Stimulated activated CD4-positive, alpha-beta T cell treated with anti-CD3 and anti-CD28 coated beads, Interleukin-1b, Interleukin-23, amount 100 ng/mL, for 1 hour (primary cell): ENCODE measurements at places on chromosomes 6 and 20.

- no peak for DNase-seq
Observed at GRCh38 chr20:12072221-12072953, 154.7 kb downstream of the BTBD3 start.

GRCh38 chr6:106160189-106160588 is 74.1 kb downstream of the PRDM1 start:
- DNase-seq, result no peak

GRCh38 chr6:8539453-8539852 is 104.1 kb upstream of the SLC35B3 start:
- DNase-seq, result no peak

DNA sequence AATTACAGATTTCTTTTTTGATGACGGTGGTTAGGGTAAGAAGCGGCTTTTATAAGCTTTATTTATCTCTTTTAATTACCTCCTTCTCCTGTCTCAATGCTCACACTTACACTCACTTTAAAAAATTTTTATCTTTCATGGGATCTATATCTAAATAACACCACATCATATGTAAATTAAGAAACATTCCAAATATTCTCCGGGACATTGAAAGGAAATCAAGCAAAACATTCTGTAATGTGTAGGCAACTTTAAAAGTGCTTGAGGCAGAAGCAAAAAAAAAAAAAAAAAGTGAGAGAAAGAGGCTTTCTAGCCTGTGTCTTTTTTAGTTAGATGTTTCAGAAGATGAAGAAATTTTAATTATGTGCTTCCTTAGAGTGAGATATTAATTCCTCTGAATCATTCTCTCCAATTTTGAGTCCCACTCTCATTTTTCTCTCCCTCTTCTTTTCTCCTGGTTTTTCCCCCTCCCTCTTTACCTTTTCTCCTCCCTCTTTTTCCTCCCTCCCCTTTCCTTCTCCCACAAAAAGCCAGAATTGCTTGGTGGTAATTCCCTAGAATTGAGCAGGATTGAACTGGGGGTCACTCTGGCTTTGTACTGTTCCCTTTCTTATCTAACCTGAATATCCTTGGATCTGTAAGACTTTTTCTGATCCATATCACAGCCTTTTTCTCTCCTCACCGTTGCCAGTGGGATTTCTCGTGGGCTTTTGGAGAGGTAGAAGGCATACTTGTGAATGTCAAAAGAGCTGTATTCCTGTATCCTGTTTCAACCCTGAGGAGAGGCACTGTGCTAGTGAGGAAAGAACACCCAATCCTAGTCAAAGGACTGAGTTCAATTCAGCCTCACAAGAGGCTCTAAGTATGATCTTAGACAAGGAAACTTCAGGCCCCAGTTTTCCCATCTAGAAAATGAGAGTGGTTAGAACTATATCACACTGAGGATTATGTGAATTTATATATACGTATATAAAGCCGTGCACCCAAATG is 30.4 kb downstream of the KCNQ5 start:
- no peak for DNase-seq

DNA sequence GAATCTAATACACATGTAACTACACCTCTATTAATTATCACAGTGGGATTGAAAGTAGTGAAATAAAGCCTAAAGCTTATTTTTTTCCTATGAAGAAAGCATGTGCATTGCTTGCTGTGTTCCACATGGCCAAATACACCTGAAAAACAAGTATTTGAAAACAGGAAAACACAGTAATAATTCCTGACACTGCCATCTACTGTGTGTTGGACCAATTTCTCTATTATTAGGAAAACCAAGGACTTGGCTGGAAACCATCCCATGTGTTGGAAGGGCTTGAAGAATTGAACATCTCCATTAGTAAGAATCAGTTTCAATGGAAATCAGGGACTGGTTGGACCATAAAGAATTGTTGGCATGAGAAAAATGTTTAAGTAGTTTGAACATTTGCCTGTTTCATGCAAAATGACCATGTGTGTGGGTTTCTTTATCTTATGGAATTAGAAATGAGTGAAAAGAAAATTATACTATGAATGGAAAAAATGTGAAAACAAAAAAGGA is 124.1 kb downstream of the PHF3 start:
- DNase-seq, result no peak

- DNase-seq, result no peak
Observed at GRCh38 chr6:129281168-129281796, 398.3 kb downstream of the LAMA2 start.

GRCh38 chr20:19969507-19970255 is 47.5 kb upstream of the NAA20 start:
- no peak for DNase-seq

- DNase-seq, result no peak
Observed at GRCh38 chr6:152750694-152751093, at the start of gene VIP. TSS of gene VIP (plus strand) at chr6:152750797. CDS start at chr6:152752178, 1,381 bp downstream.

DNA sequence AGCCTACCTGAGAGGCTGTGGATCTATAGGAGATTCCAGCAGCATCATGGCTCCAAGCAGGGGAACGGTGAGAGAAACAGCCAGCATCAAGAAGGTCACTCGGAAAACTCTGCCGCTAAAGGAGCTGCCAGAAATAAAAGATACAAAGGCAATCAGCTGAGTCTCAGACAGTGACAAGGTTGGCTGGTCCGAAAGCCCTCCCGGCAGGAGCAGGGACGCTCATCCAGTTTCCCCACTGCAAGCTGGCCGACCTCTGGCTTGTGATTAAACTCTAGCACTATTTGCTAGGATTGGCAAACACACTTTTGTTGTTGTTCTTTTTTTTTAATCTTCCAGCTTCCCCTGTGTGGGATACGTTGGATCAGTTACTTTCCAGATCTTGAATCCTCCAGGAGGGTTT is 8.7 kb downstream of the APMAP start:
- DNase-seq, result no peak

GRCh38 chr6:106894978-106895702 is 79.4 kb downstream of the CD24 start:
- DNase-seq, result no peak

DNA sequence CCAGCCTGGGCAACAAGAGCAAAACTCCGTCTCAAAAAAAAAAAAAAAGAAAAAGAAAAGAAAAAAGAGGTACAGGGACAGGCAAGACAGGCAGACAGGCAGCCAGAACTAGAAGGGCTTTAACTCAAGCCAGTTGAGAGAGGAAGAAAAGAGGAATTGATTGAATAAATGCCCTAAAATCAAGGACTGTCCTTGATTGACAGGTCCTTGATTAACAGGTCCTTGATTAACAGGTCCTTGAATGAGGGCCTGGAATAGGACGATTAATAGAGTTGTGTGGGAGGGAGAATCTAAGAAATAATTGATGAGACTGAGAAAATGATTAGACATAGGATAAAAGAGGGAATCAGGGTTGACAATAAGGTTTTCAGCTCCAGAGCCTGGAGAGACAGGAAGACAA is 36.1 kb downstream of the ZC2HC1B start:
- DNase-seq, result no peak

- DNase-seq, result no peak
Observed at GRCh38 chr6:27230758-27231111, 16.8 kb upstream of the PRSS16 start.

DNA sequence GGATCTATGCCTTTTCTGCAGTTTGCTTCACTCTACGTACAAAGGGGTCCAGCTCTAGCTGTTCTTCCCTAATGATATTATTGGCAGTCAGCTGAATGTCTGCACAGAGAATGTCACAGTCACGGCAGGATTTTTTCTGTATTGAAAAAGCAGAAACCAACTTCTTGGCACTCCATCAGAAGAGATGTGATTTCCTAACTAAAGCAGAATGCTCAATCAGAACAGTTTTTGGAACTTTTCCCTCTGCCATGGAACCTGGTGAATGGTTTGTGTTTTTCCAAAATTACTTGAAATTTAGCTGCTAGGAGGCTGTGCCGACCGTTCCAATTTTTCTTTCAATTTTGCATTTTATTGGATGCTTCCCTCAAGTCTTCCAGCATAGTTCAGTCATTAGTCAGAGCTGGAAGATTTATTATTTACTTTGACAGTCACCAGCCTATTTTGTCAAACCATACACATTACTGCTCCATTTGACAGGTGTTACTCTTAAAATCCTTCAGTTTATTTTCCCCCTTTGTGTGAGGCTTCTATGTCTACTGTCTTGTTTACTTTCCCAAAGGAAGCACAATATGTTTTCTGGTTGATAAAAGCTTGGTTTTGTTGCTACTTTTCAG is 259.6 kb upstream of the EPHA7 start:
- DNase-seq, result no peak

GRCh38 chr6:168032005-168032760 is 34.7 kb downstream of the KIF25 start:
- no peak for DNase-seq

DNA sequence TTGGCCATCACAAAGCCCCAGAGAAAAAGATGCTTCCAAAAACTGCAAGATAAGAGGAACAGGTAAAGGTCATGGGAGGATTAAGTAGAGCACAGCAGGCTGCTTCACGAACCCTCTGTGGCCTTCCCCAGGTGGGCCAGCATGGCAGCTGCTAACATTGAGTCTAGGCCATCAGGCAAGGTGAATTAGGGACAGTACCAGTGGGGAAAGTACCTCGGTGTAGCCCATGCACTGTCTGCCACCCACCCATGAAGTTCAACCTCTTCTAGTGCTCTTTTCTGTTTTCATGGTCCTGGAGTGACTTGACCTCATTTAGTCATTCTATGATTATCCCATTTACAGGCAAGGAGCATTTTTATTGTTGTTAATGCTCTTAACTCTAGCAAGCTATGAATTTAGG is 108.6 kb upstream of the DUSP22 start:
- no peak for DNase-seq

DNA sequence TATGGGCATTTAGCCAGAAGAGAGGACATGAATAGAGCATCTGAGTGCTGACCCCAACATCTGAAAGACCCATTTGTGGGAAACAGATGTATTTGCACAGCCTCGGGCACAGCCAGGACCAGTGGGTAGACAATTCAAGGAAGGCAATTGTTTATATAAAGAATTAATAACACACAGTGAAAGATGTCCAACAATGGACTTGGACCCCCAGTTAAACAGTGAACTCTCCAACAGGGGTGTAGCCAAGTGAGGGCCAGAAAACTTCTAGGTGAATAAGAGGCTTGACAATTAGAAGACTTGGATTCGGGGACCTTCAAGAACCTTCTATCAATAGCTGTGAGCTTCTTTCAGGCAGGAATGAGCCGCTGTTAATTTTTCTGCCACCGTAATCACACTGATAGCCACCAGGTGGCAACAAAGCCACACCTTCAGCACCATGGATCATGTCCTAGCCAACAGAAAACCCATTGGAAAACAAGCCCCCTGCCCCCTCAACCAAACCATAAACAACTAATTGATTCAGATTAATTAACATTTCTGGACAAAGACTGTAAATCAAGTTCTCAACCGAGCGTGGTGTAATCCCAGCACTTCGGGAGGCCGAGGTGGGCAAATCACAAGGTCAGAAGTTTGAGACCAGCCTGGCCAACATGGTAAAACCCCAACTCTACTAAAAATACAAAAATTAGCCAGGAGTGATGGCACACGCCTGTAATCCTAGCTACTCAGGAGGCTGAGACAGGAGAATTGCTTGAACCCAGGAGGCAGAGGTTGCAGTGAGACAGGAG is 8.8 kb upstream of the SRSF6 start:
- no peak for DNase-seq

DNA sequence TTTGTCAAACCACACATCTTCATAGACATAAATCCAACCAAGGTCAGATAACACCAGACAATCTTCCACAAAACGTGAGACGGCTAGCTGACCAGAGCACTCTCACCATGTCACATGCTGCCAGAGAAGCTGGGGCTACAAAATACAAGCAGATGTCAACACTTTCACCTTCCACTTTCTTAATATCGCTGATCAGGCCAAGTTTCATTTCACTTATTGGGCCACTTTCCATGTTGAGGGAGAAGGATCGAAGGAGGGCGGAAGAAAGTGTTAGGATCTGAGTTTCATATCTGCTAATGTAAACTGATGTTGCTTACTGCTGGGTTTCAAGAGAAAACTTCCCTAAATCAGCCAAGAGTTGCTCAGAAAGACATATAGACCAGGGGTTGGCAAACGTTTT is 177.0 kb upstream of the PRDM1 start:
- DNase-seq, result no peak

- DNase-seq, result no peak
Observed at GRCh38 chr6:81857812-81858211, 105.3 kb upstream of the TENT5A start.

- no peak for DNase-seq
Observed at GRCh38 chr20:22946596-22946995, 88.5 kb upstream of the SSTR4 start.

GRCh38 chr6:1575210-1576041 is 34.3 kb upstream of the FOXC1 start:
- no peak for DNase-seq

GRCh38 chr20:11564491-11564890 is 353.2 kb upstream of the BTBD3 start:
- no peak for DNase-seq

DNA sequence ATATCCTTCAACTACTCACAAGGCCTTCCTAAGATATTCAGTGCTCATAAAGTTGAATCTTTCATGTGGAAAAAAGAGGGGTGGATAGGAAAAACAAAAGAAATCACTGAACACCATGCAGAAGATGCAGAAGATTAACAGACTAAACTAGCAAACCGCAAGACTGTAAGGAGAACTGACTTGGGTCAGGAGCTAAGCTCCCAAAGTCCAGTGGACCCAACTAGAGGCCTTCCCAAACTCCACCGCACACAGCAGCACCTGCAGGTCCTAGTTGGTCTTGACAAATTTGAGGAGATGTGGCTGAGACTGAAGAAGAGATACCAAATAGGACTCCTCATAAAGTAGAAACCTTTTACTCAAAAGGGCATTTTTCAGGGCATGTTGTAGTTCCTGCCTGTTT is 3.3 kb downstream of the RIPK1 start:
- no peak for DNase-seq

- no peak for DNase-seq
Observed at GRCh38 chr20:33282991-33283555, at the start of gene BPIFB1. TSS of gene BPIFB1 (plus strand) at chr20:33283214. CDS start at chr20:33286074, 2,860 bp downstream.

DNA sequence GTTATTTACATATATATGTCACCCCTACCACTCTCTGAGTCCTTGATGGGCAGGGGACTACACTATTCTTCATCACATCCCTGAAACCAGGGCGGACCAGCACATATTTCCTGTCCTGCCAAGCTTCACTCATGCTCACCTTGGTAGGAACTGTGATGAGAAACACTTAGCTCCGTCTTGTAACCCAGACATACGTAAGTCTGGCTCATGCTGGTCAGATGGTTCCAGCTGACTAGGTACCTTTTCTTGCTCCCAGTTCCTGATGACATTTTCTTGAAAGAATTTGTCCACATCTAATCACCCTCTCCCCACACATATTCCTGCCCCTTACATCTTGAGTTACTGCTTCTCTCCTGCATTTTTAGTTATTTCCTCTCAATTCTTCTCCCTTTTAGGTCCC is 122.2 kb upstream of the MYLIP start:
- DNase-seq, result no peak
